Lower leg skin (tissue), 4 donors: ENCODE measurements at places on chromosomes 16 and 17. TPM values are rescaled to one million over a fixed set of nuclear protein-coding genes. Genes with fewer than 3 reads are reported as not detected.

C16orf54 gene
- total RNA-seq, result not detected

SLC47A2 gene
- not detected for total RNA-seq

SDR42E1 gene
- total RNA-seq, result 30.5 TPM

ATP1B2 gene
- not detected for total RNA-seq

FLII gene
- total RNA-seq, result 292 TPM

- peak; percentile 89 for DNase-seq
Observed at GRCh38 chr17:77423589-77424451, 283.1 kb downstream of the SEC14L1 start.

GRCh38 chr17:28086519-28086918 is 44.0 kb downstream of the NLK start:
- no peak for DNase-seq

DNA sequence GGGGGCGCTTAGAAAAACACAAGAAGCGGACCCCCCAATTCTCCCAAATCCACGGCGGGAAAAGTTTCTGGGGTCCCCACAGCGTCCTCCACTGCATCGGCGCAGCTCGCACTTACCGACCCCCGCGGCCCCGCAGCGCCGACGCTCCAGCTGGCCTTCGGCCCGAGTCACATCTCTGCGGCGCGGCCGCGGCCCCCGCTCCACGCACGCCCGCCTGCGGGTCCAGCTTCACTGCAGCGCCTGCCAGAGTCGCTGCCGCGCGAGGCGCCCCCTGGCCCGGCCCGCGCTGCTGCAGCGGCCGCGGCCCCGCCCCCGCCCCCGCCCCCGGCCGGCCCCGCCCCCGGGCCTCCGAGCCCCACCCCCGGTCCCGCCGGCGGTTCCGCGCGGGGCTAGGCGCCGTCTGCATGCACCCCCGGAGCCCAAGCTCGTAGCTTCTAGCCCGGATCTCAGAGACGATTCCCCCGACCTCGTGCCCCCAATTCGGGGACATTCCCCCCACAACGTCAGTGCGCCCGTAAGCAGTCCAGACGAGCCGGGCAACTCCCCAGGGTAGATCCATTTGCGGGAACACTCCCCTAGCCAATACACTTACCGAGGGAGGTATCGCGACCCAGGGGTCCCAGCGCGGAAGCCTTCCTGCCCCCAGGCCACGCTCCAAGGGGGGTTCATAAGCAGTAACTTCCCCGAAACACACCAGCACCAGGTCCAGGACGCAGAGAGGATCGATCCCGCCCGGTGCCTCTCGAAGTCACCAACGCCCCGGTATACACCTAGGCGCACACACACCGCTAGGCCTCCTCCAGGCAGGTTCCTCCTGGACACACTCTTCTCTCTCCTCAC is at the start of gene GPRC5B:
Gene GPRC5B, minus strand, starts transcription at position 238 of the 840 bp plus-strand sequence. CDS start 12,003 bp downstream, outside the sequence.
- DNase-seq, result peak; percentile 39

CCDC144A gene
- total RNA-seq, result 5.4 TPM

DNA sequence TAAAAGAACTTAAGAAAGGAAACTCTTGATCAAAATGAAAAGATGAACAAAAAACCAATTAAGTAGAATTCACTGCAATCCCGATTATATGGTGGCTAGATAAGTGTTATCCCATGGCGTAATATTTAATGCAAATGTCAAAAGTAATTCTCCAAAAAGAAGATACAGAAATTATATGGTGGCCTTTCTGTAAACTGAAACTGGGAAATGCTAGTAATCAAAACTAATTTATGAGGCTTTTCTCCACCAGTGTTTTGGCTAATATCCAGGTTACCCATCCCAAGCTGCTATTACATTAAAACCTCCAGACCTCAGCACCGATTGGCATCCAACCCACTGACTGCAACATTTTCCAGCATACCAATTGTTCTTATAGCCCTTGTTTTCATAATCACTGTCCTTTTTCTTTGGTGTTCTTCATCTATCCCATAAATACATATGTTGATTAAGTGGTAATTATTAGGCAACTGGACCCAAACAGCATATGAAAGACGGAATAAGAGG is 77.2 kb upstream of the TNRC6A start:
- DNase-seq, result peak; percentile 3

- peak; percentile 39 for DNase-seq
Observed at GRCh38 chr16:81447383-81448101, 2.9 kb downstream of the CMIP start.

PRKCB gene
- total RNA-seq, result 8.6 TPM

GRCh38 chr17:55450232-55450825 is 28.7 kb upstream of the MMD start:
- no peak for DNase-seq

ATP2A3 gene
- 20.3 TPM for total RNA-seq

GRCh38 chr17:16100737-16101400 is 101.2 kb downstream of the TTC19 start:
- no peak for DNase-seq

CFAP52 gene
- total RNA-seq, result 0.29 TPM

VAMP2 gene
- 58.9 TPM for total RNA-seq

TBC1D26 gene
- not detected for total RNA-seq

- no peak for DNase-seq
Observed at GRCh38 chr17:38326996-38327792, 16.6 kb downstream of the GPR179 start.

CDH1 gene
- 243 TPM for total RNA-seq

DNA sequence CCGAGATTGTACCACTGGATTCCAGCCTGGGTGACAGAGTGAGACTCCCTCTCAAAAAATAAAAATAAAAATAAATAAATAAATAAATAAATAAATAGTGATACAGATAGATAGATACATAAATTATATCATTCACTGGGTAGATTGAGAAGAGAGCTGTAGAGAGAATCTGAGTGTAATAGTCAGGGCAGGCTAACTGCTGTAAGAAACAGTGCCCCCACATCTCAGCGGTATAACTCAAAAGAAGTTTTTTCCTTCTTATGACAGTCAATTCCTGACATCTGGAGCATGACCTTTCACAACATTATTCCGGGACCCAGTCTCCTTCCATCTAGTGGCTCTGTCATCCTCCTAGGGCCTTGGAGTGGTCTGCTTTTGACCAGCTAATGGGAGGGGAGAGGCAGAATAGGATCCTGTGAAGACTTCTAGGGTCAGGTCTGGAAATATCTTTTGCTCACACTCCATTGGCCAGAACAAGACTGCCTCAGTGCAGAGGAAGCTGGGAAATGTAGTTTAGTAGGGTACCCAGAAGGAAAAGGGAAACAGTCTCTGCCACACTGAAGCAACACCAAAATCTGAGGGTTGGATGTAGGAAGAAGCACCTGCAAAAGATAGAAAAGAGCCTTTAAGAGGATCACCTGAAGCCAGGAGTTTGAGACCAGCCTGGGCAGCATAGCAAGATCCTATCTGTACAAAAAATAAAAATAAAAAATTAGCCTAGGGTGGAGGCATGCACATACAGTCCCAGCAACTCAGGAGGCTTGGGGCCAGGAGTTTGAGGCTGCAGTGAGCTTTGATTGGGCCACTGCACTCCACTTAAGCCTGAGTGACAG is 3.0 kb upstream of the QPRT start:
- no peak for DNase-seq

GRCh38 chr17:17577373-17577772 is 14.1 kb downstream of the PEMT start:
- no peak for DNase-seq

DNA sequence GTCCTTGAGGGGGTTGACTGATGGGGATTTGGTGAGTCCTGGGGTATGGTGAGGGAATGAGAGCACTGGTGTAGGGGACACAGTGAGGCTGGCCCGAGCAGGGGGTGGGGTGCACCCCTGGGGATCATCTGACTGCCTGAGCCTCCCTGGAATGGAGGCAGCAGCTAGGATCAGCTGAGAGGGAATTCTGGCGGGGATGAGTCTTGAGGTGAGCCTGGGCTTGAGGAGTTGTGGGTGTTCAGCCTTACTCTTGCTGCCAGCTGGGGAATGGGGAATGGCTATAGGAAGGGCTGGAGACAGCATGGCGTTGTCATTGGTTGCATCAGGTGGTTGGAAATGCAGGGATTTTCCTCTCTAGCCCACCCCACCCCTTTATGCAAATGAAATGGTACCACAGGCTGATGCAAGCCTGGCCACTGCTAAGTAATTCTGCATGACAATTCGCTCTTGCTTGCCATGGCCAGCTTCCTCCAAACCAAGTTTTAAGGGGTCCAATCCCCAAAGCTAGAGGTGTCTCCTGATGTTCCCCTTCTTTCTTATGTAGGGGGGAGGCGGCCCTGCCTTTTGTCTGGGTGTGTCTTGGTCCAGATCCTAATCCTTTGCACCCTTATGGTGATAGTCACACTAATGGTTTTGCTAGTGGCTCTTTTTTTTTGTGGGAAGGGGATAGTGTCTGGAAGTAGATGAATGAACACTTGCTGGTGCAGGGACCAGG is 7.5 kb downstream of the NFE2L1 start:
- DNase-seq, result no peak

DNA sequence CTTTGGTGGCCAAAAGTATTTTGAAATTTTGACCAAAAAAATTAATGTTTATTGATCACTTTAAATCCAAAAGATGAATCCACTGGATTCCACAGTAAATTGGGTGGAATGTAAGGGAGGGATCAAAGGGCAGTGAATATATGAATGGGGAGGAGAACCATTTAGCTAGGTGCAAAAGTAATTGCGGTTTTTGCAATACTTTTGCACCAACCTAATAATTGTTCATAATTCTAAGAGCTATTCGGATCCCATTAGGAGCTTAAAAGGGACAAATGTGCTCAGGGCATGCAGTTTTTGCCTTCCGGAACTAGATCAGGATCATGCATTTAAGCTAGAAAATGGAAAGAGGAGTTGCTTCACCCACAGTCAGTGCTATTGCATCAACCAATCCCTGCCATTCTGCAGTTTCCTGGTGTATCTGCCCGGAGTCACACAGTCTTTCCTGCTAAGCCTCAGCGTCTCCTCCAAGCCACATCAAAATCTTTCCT is at the start of gene LPO:
Gene LPO, plus strand, starts transcription at position 438 of the 488 bp plus-strand sequence. CDS start 4,396 bp downstream, outside the sequence.
- DNase-seq, result no peak

- DNase-seq, result no peak
Observed at GRCh38 chr16:85978976-85979375, 80.0 kb downstream of the IRF8 start.

DNA sequence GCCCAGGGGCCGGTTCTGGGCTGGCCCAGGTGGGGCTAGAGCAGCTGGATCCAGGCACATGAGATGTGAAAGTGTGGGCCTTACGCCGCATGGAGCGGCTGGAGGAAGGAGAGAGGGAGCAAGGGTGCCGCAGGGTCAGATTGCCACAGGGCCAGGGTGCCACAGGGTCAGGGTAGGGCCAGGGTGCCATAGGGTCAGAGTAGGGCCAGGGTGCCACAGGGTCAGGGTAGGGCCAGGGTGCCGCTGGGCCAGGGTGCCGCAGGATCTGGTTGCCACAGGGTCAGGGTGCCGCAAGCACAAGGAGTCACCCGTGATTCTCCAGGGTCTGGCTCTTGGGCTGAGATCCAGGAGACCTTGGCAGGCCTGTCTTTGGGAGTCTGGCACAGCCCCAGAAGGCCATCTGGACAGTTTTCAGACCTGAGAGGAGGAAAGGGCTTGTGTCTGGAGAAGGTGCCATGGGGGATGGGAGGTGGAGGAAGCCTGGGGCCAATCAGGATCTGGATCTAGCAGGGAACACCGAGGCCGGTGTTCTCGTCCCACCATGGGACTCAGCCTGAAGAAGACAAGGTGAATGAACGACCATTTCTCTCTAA is 13.1 kb upstream of the LASP1NB start:
- no peak for DNase-seq

FBXO39 gene
- total RNA-seq, result 0.88 TPM

GRCh38 chr17:49090878-49091594 is 41.5 kb upstream of the B4GALNT2 start:
- peak; percentile 15 for DNase-seq

GPRC5B gene
- 16.6 TPM for total RNA-seq

GRCh38 chr16:83674931-83675535 is 132.7 kb upstream of the HSBP1 start:
- DNase-seq, result no peak

- no peak for DNase-seq
Observed at GRCh38 chr16:680625-680945, 375 bp downstream of the STUB1 start.
